Femur (tissue), 1 donor: ENCODE measurements at places on chromosomes 7 and 10.

DNA sequence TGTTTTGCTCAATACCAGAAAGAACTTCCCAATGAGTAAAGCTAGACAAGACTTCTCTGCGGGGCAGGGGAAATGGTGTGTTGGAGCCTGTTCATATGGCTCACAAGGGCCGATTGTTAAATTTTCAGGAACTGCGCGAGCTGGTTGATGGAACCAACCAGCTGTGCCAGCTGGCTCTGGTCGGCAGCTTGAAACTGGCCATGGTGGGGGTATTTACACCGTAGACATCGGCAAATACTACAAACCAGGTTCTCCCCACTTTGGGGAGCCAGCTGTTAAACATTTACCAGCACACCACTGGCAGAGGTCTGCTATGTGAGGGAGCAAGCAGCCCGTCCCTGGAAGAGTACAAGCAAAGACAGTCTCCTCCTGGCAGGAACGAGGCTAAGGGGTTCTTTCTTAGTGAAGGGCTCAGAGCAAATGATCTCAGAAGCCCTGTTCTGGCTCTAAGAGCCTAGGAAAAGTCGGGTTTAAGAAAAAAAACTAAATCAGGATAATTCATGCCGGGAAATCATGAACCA is 8.8 kb upstream of the ZMIZ1 start:
- peak; percentile 54 for DNase-seq

- DNase-seq, result peak; percentile 50
Observed at GRCh38 chr7:144437370-144438191, 34.1 kb upstream of the NOBOX start.

DNA sequence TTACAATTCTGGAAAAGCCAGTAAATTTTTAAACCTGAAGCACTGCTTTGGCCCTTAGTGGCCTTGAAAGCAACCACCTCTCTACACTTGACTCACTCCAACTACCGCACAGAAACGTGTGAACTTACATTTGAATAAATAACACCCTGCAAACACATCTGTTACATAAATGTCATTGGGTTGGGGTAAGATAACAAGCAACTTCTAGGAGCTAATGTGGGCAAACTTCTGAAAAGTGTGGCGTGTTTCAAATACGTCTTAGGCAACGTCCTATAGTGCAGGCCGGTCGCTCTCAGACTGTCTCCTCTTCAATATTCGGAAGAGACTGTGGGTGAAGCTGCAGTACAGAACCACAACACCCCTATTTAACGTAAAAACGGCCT is 474 bp downstream of the ORC5 start:
- no peak for DNase-seq

- DNase-seq, result peak; percentile 42
Observed at GRCh38 chr7:116258734-116259133, 48.4 kb downstream of the TES start.

DNA sequence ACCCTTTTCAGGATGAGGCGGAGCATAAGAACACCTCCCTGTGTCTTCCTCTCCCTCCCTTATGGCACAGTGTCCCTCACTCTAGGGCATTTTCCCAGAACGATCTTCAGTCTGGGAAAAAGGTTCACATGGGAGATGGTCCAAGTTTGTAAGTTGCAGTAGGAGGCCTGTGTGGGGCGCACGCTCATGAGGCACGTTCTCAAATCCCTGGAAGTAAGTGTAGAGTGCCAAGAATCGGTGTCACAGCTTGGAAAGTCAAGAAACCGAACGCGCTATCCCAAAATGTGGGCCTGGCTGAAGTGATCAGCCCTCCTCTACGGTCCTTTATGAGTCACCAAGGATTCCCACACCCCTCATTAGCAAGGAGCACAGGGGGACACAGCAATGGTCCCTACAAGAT is 23.9 kb upstream of the SMARCD3 start:
- DNase-seq, result no peak

- DNase-seq, result no peak
Observed at GRCh38 chr7:25496476-25497368, 268.4 kb upstream of the NPVF start.

GRCh38 chr7:148204639-148205304 is 385.8 kb upstream of the C7orf33 start:
- no peak for DNase-seq

DNA sequence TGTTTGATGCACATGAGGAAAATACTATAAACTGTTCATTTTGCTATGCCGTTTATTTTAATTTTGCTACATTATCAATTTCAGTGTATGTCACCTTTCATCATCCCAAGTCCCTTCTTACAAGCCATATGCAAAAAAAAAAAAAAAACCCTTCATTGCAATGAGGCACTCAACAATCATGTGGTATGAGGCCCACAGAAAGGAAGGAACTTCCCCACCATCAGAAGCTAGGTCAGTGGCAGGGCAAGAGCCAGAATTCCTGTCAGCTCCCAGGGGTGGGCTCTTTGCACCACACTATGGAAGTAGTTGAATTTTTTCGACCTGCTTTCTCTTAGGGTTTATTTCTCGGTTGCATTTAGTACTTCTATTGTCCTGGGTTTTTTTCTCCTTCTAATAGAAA is 75.4 kb downstream of the NOC3L start:
- peak; percentile 44 for DNase-seq

DNA sequence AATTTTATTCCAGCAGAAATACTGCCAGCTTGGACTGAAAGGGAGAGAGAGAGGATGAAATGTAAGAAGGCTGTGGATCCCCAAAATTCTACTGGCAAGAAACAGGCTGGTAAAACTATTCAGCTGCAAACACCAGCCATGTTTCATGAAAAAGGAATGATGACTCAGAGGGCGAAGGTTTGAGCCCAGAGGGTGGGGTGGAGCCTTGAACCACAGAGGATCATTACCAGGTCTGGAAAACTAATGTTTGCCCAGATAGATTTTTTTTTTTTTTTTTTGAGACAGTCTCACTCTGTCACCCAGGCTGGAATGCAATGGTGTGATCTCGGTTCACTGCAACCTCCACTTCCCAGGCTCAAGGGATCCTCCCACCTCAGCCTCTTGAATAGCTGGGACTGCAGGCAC is 41.7 kb upstream of the NRF1 start:
- DNase-seq, result no peak

GRCh38 chr10:35349389-35349915 is 13.1 kb downstream of the CCNY start:
- no peak for DNase-seq

DNA sequence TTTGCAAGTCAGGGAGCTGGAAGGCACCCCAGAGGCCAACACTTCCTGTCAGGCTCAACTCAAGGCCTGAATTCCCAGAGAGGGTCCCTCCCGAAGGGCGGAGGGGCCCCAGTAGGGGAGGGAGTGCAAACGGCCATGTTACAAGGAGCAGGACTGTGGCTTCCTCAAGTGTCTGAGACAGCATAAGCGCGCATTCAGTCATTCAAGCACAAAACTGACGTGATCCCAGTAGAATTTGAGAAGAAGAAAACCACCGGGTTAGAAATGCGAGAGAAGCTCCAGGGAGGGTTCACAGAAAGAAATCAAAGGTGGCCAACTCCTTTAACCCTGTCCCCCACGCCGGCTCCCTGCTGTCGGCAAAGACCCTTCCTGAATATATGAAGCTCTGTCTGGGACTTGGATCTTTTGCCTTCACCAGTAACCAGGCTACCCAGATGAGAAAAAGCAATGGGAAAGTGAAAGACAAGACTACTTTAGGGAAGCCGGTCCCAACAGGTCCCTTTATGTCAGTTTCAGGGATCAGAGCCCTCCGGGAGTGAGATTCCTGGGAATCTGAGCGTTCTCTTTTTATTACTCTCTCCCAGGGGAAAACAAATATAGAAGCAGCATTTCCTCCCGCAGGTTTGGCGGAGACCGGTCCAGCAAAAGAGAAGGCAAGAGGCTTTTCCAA is 1.3 kb downstream of the AFAP1L2 start:
- DNase-seq, result no peak

DNA sequence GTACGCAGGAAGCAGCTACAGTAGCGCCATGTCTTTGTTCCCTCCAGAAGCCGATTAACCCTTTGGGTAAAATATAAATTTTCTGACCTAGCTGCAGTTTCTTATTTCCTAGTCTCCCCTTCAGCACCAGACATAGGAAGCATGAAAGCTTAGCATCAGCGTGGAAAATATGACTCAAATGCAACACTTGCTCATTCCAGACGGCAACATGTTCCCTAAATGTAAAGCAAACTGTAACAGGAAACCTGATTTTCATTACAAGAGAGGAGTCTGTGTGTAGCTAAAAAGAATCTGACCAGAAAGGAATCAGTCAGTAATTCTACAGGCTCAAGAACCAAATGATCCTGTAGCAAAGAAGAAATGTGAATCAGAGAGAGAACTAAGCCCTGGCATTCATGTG is 219.2 kb downstream of the C7orf25 start:
- DNase-seq, result no peak

DNA sequence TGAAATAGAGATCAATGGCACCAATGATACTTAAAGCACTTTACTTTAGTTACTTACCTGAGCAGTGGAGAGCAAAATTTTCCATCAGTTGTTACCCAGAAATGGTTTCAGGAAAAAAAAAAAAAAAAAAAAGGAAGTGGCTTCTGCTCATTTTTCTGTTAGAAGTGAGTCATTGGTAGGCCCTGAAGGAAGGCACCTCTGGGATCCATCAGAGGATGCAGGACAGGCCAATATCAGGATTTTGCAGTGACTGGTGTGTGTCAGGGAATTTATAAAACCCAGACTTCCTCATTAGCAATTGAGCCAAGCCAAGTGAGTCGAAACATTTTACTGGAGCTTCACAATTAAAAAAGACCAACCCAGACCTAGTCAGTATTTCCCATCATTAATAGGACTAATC is 2.3 kb upstream of the SMIM30 start:
- DNase-seq, result no peak

GRCh38 chr10:113177156-113177935 is 227.3 kb downstream of the TCF7L2 start:
- peak; percentile 63 for DNase-seq

- no peak for DNase-seq
Observed at GRCh38 chr10:101545898-101546297, 42.2 kb downstream of the POLL start.

DNA sequence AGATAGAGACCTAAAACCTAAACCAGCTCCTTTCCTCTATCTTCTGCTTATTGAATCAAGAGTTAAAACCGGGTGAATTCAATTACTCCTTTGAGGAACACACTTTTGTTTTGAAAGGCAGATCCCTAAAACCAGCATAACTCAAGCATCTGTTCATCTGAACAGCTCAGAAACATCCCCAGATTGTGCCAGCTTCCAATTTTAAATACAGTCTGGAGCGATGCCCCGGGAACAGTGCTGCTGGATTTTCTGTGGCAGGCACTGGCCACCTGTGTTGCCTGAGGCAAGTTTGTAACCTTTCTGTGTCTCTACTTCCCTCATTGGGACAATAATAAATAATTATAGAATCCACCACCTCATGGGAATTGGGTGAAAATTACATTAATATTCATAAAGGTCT is 281.4 kb upstream of the NFE2L3 start:
- no peak for DNase-seq

- DNase-seq, result peak; percentile 66
Observed at GRCh38 chr10:12780634-12781601, 220.6 kb downstream of the CCDC3 start.

DNA sequence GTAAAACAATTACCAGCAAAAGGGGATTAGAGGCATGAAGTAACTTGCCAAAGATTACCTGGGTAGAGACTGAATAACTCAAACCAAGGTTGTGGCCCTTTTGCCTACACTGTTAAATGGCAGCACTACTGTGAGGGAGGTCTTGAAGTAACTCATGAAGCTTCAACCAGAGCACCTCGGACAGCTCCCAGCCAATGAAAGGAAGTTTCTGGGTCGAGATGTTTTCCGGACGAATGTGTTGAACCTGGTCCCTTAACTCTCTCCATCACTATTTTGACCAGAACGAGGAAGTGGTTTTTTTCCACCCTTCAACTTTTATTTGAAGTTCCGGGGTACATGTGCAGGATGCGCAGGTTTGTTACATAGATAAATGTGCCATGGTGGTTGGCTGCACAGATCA is 133.6 kb upstream of the PRKCQ start:
- no peak for DNase-seq

DNA sequence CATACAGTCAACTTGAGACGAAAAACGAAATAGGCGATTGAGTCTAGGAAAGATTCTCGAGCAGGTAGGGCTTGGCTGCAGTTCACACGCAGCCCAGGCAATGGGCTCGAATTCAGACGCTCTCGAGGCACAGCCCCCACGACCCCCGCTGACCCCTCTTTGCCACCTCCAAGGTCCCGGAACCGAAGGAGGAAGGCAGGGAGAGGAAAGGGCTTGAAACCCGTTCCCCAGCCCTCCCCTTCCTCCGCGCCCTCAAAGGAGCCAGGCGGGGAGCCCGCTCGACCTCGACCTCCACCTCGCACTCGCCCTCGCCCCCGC is 441 bp downstream of the CCDC186 start:
- no peak for DNase-seq

GRCh38 chr7:380711-381210 is 90.8 kb downstream of the FOXL3 start:
- DNase-seq, result peak; percentile 16

GRCh38 chr10:114550756-114551635 is 107.1 kb downstream of the ABLIM1 start:
- peak; percentile 66 for DNase-seq

DNA sequence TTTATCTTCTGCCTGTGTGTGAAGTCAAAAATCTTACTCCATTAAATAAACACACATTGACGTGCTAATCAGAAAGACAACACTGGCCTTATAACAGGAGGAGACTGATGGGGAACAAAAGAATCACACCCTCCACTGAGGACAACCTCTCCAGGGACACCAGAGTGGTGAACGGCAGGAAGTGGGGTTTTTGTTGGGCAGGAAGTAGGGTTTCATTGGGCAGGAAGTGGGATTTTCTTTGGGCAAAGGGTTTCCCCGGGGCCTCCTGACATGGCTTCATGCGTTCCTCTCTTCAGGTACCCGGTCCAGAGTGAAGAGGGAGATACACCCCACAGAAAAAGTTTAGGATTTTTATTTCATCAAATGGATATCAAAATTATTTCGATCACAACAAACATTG is 30.6 kb downstream of the ADARB2 start:
- no peak for DNase-seq

DNA sequence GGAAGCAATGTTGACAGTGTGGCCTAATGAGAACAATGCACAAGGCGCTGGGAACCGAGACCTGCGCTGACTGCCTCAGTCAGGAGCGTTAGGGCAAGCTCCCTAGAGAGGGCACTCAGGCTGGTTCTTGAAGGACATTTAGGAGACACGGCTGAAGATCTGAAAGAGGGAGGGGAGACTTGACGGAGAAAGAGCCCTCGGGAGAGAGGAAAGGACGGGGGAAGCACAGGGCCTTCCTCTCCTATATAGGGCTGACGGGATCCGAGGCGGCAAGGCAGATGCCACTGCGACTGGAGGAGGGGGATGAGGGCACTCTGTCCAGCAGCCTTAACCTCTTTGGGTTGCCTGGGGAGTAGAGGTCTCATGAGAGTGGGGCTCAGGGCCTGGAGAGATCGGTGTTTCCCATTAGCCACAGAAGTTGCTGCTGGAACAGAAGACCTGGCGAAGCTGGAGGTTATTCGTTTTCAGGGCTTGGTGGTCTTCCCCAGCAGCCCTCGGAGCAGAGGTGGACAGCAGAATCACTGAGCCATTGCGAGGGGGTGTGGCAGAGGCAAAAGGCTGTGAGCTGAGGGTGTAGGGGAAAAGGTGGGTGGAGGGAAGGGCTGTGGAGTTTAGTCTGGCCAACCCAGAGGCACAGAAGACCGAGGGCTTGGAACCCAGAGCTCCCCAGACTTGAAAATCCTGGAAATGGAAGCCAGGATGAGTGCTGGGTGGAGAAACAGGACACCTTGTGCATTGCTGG is 36.0 kb downstream of the CLEC2L start:
- DNase-seq, result no peak
